DND-41 (cell line): ENCODE measurements at places on chromosomes 6 and 20.

- DNase-seq, result no peak
Observed at GRCh38 chr6:160274871-160275510, 16.4 kb upstream of the SLC22A2 start.

DNA sequence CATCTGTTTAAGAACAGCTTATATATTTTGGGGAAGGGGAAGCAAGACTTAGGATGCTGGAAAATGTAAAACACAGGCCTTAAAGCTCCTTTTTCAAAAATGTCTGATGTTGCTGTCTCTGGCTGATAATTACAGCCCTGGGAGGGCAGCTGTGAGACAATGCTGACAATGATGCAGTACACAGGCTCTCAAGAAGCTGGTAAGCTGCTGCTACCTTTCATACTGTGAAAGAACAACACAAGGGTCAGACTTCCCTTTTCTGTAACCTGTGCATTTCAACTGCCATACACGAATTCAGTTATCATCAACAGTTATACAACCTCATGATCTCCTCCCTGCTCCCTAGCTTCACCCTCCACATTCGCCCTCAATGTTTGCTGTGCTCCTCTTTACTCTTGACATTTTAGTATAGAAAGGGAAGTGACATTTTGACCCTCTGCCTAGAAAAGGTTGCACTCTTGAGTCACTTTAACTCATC lies 25.2 kb downstream of the MAP7 start:
- no peak for DNase-seq

DNA sequence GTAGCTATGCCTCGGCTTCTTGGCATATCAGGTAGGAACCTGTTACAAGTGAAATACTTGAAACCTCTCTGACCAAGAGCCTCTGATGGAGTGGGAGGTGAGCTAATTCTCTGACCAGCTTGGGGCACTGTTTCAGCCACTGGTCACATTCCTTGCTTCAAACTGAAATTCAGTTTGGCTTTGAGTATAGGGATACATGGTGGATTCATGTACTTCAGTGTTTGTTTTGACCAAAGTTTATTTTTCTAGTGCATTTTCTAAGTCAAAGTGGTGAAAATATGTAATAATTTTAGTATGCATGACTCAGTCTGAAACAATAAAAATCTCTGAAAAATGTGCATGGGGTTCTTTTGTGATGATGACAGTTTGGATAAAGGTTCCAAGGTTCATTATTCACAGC lies 18.6 kb downstream of the TTPAL start:
- no peak for DNase-seq

DNA sequence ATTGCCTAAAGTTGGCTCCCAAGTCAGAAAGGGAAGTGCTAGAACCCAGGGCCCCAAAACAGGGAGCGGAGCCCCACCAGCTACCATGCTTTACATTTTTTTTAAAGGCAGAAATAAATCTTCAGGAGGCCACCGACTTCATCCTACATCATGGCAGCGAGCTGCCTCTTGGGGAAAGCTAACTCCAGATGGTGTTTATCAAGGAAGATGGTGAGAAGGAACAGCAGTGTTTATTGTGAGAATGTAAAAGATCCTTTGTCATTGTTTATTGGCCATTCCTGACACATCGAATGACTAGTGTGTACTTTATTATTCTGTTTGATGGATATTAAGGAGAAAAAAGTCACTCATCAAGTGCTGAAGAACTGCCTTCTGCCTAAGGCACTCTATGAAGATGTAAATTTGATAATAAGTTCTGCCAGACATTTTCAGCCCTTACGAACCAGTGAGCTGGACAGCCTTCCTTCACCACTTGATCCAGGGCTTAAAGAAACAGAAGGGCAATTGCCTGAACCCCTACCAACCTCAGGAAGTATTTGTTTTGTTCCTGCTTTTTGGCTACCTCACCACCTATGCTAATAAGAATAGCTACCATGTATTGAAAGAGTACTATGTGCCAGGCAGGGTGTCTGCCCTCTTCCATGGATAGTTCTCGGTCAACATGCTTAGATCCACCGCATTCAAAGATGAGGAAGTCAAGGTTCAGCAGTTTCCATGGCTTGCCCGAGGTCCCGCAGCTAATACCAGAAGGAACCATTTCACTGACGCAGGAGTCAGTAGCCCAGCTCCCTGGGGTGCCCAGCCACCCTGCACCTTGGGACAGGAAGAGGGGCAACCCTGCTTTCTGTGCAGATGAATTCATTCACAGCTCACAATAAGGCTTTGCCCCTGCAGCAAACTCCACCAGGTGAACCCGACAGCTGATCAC lies 194.7 kb upstream of the RREB1 start:
- no peak for DNase-seq

DNA sequence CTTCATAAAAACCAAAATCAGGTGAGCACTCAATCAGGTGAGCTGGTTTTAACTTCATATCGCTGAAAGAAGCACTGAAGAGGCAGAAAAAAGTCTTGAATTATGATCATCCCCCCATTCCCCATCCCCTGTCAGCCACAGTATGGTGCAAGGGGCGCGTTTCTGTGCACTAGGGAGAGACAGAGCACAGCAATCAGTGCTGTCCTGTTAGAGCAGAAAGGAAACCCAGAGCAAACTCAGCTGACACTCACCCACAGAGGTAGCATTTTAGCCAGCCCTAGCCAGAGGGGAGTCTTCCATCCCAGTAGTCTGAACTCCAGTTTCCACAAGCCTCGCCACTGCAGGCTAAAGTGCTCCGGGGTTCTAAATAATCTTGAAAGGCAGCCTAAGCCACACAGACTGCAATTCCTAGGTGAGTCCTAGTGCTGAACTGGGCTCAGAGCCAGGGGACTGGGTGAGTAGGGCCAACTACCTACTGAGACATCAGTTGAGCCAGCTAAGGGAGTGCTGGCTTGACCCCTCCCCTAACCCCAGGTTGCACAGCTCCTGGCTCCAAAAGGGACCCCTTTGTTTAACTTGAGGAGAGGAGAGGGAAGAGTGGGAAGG lies 1352.6 kb upstream of the GJE1 start:
- DNase-seq, result no peak

GRCh38 chr20:34637245-34638038 lies 39.5 kb downstream of the PIGU start:
- DNase-seq, result no peak

DNA sequence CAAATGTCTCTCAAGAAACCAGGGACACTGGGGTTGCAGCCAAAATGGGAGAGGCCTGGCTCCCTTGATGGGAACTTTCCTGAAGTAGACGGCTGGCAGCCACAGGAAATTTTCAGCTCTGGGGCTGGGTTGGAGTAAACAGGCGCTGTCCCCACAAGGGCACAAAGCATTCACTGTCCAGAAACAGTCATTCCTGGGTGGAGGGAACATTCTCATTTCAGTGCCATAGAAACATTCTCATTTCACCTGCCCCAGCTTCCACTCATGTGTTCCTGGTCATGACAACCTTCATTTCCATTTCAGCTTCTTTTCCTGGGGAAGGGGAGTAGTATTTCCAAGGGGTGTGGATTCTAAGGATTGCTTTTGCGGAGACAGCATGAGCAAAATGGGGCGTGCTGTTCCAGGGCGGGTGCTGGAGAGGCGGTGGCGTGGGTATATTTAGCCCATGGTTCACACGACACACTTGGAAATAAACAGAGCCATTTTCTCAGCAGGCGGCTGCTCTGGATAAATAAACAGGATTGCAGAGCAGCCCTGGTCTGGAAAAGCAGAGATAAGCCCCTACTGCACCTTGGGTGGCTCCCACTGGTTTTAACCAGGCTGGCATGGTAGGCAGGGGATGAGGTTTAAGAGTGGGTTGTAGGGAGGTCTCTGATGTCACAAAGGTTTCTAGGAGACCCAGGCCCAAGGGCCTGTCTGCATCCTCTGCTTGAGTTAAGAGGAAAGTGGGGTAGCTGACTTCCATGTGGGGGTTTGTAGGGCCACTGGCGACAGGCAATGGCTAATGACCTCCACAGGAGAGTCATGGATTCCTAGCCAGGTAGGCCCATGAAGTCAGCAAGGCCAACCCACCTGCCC lies 32.9 kb downstream of the COX4I2 start:
- no peak for DNase-seq

GRCh38 chr6:99366852-99367251 lies 17.4 kb upstream of the FAXC start:
- DNase-seq, result no peak

DNA sequence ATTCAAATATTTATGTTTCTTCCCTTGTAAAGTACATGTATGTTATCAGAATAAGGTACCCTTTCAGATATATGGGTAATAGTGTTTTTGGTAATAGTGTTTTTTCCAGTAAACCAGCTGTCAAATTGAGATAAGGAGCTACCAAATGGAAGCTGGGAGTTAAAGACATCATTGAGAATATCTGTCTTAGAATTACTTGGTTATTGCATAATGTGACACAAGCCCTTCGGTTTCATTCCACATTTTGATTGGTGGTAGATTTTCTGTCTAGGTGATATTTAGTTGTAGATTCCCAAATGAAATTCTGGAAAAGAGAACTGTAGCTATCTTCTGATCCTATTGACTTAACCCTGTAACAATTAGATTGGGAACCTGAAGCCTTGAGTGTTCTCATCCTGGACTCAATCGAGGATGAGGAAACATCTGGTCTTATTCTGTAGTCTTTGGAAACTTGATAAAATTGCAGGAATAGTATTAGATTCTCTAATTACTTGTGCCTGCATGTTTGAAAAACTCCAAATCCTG lies 75.1 kb upstream of the SYNJ2 start:
- DNase-seq, result no peak

GRCh38 chr20:17595856-17596255 lies 26.0 kb downstream of the DSTN start:
- no peak for DNase-seq

GRCh38 chr20:47999166-47999565 lies 213.9 kb upstream of the SULF2 start:
- DNase-seq, result no peak

DNA sequence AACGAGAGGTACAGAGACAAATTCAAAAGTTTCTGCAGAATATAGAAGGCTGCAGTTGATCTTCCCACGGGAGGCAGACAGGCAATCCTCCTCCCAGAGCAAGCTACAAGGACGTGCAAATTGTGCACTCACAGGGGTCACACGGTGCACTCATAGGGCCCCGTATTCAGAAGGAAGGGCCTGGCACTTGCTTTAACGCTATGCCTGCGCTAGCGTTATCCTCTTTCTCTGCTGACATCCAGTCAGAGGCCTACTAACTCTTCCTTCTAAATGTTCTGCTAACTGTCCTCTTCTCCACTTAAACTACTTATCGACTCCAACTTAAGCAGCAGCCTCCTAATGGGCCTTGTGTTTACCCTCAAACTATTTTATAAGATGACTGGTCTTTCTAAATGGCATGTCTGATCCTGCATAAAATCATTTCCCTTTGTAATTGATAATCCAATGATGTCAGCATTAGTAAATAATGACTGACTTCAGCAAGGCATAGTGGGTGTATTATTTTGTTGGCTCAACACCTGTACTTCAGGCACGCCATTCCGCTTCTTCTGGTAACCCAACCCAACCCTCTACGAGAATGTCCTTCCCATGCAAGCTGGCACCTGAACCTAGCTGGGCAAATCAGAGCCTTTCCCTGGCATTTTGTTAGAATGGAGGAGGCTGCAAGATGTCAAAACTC lies 2.2 kb downstream of the IFNGR1 start:
- no peak for DNase-seq

DNA sequence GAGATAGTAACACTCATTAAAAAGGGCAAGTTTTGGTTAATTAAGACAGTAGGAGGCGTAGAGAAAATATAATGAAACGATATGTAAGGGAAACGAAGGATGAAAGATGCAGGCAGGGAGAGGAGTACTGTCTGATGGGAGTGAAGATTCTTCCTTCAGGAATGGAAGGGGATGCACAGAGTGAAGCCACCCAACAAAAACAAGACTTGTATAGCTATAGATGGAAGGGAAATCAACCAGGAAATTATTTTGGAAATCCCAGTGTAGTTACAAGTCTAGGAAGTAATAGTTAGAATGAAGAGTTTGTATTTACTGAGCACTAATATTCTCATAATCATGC lies 19.7 kb upstream of the HLA-DRB1 start:
- no peak for DNase-seq

DNA sequence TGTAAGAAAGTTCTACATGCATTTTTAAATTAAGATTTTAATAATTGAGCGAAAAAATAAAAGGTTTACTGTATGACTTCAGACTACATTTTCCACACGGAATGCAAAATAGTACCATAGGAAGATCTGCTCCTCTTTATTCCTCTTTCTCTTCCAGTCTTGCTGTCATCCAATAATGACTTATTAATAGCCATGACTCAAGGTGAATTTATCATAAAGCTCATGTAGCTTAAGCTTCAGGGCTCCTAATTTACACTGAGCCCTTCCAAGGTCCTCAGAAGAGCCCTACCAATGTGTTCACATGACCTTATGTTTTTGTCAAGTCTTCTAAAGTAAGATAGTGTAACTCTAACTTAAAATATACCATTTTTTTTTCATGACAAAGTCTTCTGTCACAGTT lies 510.1 kb downstream of the PHF3 start:
- DNase-seq, result no peak

DNA sequence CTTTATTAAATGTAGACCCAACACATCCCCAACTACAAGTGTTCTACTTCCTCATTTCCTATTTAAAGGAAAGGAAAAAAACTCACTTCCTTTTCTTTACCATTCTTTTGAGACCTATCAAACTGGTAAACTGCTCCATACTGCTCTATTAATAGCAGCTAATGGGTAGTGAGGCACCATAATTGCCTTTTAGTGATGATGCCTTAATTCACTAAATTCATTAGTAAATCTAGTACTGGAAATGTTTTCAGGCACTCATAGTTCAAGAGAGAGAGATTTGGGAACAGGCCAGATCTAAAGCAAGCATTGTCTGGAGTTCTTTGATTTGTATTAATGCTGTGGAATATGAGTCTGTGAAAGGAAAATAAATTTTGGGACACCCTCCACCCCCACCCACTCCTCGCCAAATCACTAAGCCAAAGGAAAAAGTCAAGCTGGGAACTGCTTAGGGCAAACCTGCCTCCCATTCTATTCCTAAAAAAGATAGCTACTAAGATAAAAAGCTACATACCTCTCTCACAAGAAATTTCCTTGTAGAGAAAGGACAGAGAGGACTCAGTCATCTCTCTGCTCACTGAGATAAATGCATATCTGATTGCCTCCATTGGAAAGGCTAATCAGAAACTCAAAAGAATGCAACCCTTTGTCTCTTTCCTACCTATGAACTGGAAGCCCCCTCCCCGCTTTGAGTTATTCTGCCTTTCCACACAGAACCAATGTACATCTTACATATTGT lies 13.6 kb upstream of the IBTK start:
- no peak for DNase-seq

- no peak for DNase-seq
Observed at GRCh38 chr6:50792771-50793170, 25.9 kb upstream of the TFAP2B start.

GRCh38 chr6:22208026-22208425 lies 88.8 kb downstream of the PRL start:
- DNase-seq, result no peak

- DNase-seq, result no peak
Observed at GRCh38 chr6:53524455-53524815, 20.5 kb downstream of the GCLC start.

GRCh38 chr6:137589067-137589848 lies 95.1 kb upstream of the OLIG3 start:
- DNase-seq, result peak; percentile 52

GRCh38 chr6:125792172-125792571 lies 1.4 kb downstream of the NCOA7 start:
- no peak for DNase-seq
